ENCODE measurements at places on chromosomes 13 and 19.

DNA sequence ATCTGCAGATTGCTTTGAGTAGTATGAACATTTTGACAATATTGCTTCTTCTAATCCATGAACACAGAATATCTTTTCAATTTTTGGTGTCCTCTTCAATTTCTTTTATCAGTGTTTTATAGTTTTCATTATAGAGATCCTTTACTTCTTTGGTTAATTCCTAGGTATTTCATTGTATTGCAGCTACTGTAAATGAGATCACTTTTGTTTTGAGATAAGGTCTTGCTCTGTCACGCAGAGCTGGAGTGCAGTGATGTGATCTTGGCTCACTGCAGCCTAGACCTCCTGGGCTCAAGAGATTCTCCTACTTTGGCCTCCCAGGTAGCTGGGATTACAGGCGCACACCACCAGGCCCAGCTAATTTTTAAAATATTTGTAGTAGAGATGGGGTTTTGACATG is 9.8 kb downstream of the CYP2A7 start:
- DNase-seq = no peak

- DNase-seq = no peak
Observed at GRCh38 chr19:8438236-8438635, 6.5 kb upstream of the HNRNPM start.

DNA sequence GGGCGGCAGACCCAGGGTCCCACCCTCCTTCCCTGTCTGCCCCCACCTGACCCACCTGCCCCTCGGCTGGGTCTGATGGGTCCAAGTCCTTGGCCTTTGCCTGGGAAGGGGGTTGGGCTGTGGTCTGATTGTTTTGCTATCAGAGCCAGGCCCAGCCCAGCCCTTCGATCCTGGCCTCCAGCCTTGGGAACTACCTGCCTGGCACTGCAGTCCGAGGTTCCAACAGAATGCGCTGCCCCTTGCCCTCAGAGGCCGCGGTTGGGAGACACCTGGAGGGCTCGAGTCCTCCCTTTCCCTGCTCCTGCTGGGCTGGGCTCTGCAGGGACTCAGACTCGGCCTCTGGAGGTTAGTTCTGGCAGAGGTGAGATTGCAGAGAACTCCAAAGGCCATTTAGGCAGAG is 1.6 kb downstream of the CCL25 start:
- DNase-seq = no peak

DNA sequence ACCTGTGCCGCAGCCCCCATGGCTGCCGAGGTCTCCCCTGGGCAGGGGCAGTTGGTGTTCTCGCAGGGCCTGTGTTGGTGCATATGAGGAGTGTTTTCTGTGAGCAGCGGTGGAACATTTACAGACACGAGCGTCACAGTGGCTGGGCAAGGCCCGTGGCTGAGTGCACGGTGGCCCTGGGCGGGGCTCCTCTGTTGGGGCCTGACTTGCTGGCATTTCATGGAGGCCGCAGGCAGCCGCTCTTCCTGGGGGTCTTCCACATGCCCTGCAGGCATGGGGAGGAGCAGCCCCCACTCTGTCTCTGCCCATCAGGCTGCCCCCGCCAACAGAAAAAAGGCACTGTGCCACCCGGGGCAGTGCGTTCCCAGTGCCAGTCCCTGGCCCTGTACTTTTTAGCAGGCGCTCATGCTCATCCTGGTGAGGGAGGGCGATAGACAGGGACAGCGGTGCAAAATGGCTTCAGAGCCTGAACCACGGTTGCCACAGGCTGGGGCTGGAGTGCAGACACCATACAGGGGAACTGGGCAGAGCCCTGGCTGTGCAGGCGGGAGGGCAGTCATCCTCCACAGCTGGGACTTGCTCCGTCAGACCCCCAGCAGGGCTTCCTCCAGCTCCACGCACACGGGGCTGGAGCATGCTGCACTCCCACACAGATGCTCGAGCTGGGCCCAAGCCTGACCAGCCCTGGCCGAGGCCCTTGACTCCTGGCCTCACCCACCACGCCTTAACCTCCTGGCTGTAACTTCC is 23.5 kb downstream of the TFDP1 start:
- no peak for DNase-seq

DNA sequence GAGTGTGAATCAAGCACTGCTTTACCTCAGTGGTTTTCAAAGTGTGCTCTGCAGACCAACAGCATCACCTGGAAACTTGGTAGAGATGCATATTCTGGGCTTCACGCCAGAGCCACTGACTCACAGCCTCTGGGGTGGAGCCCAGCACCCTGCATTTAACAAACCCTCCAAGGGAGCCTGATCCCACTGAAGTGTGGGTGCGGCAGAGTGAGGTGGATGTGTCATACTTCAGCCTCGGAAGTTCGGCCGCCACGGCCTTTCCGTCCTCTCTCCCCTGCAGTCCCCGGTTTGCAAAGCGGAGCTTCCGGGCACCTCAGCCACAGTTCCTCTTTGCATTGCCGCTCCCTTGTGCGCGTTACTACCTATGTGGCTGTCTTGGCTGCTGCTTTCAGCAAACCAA is 33.3 kb upstream of the MICU2 start:
- DNase-seq = no peak

- DNase-seq = no peak
Observed at GRCh38 chr13:40159736-40160135, 504.3 kb downstream of the COG6 start.

DNA sequence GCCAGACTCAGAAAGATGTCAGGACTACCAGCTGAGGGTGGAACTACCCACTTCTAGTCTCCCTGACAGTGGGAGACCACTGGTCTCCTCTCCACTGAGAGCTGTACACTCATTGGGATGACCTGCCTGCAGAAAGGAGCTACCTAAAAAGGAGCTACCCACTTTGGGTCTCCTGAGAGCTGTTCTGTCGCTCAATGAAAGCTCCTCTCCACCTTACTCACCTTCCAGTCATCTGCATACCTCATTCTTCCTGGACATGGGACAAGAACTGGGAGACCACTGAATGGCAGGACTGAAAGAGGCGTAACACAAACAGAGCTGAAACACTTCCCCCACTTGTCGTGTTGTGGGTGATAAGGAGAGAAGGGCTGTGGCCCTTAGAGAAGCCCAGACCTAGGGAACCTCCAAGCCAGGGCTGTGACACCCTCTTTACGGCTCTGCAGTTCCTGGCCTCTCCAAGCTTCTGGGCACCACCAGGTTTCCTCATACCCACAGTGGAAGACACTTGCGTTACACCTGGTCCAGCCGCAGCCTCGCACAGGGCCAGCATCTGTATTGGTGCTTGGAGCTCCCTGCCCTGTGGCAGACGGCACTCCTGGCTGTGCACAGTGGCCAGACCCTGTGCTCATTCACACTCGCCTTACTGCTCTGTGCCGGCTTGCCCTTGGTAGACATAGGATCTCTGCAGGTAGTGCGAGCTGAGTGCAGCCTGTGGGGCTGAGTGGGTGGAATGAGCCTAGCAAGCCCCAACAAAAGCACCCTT is 54.9 kb upstream of the SLITRK6 start:
- no peak for DNase-seq

DNA sequence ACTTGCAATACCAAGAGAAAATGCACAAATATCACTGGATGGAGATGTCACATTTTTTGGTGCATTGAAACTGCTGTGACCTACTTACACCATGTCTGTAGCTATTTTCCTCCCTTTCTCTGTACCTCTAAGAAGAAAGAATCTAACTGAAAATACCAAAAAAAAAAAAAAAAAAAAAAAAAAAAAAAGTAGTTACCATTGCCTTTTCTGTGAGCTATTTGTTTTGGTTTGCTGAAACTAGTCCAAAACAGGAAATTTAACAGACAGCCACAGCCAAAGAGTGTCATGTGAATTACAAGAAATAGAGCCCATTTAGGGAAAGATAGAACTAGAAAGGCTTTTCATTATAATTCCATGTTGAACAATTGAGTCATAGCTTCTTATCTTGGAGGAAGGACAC is 37.3 kb downstream of the TNFSF13B start:
- DNase-seq = no peak

- no peak for DNase-seq
Observed at GRCh38 chr19:45899919-45900589, 2.4 kb downstream of the MYPOP start.

DNA sequence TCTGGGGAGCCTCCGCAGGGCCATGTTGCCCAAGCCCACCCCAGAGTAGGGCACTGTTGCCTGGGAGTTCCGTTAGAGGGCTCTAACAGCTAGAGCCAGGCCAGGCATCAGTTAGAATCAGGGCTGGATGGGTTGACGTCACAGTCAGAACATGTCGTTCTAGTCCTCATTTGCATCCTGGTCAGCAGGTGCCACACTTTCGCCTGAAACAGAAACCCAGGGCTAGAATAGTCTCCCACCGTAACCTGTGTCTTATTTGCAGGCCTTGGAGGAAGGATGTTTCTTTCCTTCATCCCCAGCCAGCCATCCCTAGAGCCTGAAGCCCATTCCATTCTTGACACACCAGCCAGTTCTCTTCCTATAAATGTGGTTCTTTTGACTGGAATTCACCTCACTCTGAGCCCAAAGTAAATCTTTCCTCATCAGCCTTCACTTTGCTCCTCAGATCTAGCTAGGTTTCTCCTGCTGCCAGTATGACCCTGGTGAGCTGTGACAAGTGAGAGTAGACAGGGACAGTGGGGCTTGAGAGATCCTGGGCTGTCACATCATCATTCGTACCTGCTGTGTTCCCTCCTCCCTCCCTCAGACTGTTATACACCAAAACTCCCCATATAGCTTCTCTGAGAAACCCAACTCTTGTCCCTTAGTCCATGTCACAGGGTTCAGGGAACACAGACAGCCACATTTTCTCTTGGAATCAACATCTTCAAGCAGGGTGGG is 12.2 kb upstream of the CCDC97 start:
- no peak for DNase-seq

GRCh38 chr13:30830638-30830965 is 75.5 kb upstream of the MEDAG start:
- no peak for DNase-seq

DNA sequence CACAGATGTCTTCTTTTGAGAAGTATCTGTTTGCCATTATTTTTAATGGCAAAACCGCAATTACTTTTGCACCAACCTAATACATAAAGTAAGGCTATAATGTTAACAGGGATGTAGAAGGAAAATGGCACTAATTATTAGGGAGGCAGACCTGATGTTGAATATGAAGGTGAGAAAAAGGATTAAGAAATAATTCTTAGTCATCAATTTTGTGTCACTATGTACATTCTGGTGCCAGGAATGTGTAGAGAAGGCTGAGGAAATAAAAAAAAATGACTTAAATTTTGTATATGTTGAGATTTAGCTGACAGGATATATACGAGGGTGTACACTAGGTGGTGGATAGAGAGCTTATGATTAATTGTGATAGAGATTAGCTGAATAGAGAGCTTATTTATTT is 12.6 kb downstream of the ZNF585B start:
- no peak for DNase-seq

GRCh38 chr13:39895254-39895653 is 239.8 kb downstream of the COG6 start:
- peak; percentile 65 for DNase-seq

GRCh38 chr19:13952931-13953531 is 722 bp downstream of the DCAF15 start:
- no peak for DNase-seq

- no peak for DNase-seq
Observed at GRCh38 chr13:111938741-111939665, 127.9 kb upstream of the SOX1 start.

GRCh38 chr19:39531834-39532232 is 819 bp downstream of the EID2B start:
- no peak for DNase-seq

- no peak for DNase-seq
Observed at GRCh38 chr19:6750062-6750461, 10.6 kb downstream of the TRIP10 start.

DNA sequence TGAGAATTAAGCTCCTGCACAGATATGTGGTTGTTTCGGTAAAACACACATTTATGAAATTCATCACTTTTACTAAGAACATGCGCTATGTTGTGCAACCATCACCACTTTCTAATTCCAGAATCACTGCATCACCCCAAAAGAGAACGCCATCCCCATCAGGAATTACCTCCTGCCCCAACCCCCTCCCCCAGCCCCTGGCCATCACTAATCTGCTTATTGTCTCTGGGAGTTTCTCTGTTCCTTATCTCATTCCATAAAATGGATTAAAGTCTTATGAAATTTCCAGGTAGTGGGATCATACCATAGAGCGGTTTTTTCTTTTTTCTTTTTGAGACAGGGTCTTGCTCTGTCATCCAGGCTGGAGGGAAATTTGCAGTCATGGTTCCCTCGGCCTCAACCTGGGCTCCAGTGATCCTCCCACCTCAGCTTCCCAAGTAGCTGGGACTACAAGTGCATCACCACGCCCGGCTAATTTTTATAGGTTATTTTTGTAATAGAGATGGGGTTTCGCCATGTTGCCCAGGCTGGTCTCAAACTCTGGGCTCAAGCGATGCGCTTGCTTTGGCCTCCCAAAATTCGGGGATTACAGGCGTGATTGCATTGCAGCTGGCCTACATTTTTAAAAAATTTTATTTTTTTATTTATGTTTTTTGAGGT is 3.5 kb downstream of the ZSCAN5B start:
- DNase-seq = no peak

DNA sequence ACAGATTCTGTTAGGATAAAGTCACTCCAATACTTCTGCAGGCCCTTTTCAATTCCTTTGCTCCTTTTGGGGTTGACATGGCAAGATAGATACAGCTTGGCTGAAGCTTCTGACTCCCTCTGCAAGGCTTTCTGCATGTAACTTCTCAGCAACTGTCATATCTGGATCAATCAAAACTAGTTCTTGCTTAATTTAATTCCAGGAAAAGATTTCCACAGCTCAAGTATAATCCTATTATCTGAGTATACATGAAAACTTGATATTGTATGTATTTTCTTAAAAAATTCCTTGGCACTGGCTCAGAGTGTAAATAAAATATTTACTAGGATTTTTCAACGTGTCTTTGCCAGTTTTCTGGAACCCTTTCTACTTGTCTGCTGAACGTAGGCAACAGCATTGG is 109.6 kb downstream of the STARD13 start:
- DNase-seq = no peak

DNA sequence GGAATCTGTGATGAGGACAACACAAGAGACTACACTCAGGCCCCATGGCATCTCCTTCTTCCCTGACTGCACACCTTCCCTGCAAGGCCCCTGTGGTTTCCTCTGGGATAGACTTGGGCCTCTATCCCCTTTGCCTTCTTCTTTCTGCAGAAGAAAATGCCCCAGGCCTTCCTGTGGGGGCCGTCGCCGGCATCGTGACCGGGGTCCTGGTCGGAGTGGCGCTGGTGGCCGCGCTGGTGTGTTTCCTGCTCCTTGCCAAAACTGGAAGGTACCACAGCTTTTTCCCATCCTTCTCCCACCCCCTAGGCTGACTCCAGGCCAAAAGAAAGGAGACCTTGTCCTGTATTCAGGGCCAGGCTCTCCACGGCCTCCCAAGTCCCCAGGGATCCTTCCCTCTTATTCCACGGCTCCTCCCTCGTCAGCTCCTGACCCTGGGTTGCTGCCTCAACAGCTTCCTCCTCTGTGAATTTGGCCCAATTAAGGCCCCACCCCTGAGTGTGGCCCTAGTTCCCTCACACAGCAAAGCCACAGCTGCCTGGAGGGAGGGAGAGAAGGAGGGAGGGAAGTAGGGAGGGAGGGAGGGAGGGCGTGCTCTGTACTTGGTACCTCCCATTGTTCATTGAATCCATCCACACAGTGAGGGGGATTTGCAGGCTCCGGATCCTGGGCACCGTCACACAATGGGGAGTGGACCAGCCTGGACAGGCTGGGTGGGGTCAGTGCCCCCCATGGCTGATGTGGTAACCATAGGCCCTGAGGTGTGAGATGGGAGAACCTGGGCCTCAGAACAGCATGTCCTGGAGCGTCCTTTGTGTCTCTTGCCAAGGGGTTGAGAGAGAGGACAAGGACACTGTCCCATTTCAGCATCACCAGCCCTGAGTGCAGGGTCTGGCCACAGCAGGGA is 12.5 kb downstream of the CEACAM3 start:
- DNase-seq = no peak

- no peak for DNase-seq
Observed at GRCh38 chr13:40438022-40438680, 228.3 kb downstream of the FOXO1 start.

- no peak for DNase-seq
Observed at GRCh38 chr13:25462301-25463125, 90.7 kb downstream of the ATP8A2 start.
